ENCODE measurements at places on chromosomes 13 and 19. TPM values are rescaled to one million over a fixed set of nuclear protein-coding genes. Genes with fewer than 3 reads are reported as not detected.

ZNF225 gene
- total RNA-seq: 4.4 TPM

SDHAF1 gene
- 13.3 TPM for total RNA-seq

TTC9B gene
- not detected for total RNA-seq

SPIB gene
- not detected for total RNA-seq

LMTK3 gene
- total RNA-seq: not detected

CACTIN gene
- 16.6 TPM for total RNA-seq

GRCh38 chr13:23707674-23708073 is 137.5 kb downstream of the TNFRSF19 start:
- DNase-seq: peak; percentile 59

DNA sequence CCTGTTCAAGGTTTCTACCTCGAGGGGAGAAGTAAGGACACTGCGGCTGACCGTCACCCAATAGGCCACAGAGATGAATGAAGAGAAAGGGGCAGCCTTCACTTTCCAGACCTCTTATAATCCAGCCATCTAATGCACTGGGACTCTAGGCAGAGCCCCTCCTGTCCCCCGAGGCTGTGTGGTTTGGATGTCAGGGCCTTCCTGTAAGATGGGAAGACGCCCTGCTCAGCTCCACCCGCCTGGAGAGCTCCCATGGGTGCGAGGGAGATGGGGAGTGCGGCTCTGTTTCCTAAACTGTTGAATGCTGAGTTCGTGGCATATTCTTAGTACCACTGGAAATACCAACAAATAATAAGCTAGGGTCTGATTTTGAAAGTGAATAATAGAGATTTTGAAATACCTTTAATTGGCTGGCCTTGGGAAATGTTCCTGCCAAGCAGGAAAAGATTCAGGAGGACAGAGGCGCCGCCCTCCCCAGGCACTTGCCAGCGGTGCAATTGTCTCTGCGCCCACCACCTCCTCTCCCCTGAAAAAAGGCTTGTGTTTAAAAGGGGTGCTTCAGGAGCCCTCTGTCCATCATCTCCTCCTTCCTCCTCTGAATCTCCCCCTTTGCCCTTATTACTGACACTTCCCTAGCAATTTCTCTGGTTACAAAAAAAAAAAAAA is 85.4 kb upstream of the GPR183 start:
- DNase-seq: no peak

DNA sequence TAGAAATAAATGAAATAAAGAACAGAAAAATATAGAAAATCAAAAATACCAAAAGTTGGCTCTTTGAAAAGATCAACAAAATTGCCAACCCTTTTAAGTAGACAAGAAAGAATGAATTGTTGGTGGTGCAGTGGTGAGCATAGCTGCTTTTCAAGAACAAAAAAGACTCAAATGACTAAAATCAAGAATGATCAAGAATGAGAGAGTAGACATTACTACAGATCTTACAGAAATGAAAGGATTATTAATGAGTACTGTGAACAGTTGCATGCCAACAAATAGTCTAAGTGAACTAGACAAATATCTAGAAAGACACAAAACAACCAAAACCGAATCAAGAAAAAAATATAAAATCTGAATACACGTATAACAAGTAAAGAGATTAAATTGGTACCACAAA is 53.9 kb downstream of the FNDC3A start:
- DNase-seq: no peak

DNA sequence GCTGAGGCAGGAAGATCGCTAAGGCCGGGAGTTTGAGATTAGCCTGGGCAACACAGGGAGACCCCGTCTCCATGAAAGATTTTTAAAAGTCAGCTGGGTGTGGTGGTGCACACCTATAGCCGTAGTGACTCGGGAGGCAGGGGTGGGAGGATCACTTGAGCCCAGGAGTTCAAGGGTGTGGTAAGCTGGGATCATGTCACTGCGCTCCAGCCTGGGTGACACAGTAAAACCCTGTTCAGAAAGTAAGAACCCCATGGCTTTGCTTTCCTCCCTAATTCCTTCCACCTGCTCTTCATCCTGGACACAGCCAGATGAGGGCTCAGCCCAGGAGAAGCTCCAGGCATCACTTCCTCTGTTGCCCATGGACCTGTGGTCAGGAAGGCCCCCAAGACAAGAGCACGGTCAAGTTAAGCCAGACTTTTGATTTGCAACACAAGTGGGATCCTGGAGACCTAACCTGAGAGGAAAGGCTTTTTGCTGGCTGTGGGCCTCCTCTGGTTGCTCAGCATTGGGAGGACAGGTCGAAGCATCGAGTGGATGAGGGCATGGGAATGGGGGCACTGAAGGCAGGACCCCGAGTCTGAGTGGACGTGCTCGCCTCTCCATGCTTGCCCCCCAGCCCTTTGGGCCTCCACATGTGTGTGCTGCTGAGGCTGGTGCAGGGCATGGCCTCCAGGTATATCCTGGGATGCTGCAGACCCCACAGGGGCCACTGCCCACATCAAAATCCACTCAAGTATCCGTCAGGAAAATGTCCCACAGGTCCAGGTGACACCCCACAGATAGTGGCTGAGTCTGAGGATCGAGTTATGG is 25.4 kb downstream of the TUBA3C start:
- DNase-seq: no peak

GRCh38 chr13:44715287-44716230 is 139.4 kb upstream of the TSC22D1 start:
- DNase-seq: no peak

- DNase-seq: no peak
Measured at GRCh38 chr13:77660841-77661250, 36.6 kb upstream of the SLAIN1 start.

DNA sequence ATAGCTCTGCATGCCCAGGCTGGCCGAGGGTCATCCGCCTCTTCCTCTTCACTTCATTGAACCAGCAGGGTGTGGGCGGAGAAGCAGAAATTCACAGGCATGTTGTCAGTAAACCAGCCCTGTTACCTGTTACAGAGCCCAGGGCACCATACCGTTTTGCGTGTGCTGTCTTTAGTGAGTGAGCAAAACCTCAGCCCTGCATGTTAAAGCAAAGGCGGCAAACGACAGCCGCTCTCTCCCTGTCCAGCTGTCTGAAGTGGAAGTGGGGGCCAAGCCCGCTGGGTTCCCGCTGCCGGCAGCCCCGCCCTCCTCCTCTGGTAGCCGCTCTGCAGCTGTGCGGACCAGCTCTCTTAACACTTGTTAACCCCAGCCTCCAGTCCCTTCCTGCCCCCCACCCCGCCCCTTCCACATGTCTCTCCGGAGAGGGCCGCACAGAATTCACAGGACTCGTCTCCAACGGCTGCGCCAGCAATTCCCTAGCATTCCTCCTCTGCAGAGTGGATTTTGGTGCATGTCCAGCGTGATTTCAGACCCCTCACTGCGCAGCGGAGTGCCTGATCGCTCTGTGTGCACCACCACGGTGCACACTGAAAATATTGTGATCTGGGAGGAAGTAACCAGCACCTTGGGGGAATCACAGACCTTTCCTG is 12.7 kb downstream of the KLHL26 start:
- no peak for DNase-seq

DNA sequence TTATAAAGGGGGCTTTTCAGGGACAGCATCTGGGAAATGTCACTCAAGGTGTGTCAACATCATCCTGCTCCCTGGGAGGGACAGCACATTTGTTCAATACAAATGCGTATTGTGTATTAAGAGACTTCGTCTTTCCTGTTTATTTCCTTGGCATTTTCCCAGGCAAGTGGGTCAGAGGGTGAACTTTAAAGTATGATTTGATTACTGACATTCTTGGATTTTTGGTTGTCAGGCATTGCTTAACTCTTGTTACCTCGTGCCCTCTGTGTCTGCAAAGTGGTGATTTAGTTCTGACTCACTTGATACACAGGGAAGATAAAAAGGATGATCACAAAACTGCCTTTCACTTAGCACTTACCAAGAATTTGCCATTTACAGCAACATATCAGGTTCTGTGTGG is 292.7 kb downstream of the SUCLA2 start:
- DNase-seq: no peak

GRCh38 chr19:31421082-31421481 is 71.8 kb upstream of the TSHZ3 start:
- no peak for DNase-seq

GRCh38 chr19:8093740-8094139 is 41.2 kb downstream of the CCL25 start:
- no peak for DNase-seq

DNA sequence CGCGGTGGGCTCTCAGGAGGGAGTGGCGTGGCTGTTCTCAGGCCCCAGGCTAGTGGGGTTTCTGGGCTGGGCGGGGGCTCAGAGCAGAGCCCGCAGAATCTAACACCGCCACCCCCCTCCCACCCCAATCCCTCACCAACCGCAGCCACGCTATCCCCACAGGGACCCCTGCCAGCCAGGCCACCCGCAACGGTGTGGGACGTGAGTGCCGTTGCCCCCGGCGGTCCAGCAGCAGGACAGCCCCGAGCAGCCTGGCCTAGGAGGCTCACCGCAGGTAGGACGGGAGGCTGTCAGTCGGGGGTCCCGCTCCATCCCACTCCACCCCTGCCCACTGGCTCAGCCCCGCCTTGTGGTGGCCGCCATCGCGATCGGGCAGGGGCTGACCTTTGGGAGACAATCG is at the start of gene NTN5:
Gene NTN5 (minus strand): TSS at position 24 of the 400 bp plus-strand sequence. CDS start 2,031 bp downstream, outside the sequence.
- no peak for DNase-seq

GRCh38 chr13:107568181-107568580 is 647.2 kb downstream of the LIG4 start:
- DNase-seq: no peak

GRCh38 chr19:8519388-8519787 is 5.4 kb upstream of the ZNF414 start:
- DNase-seq: no peak

Measured in SK-MEL-5 (cell line).